ENCODE measurements at places on chromosomes 12 and 14.
A peak's percentile ranks its signal among the peaks of the same experiment; 100 is the strongest.

- DNase-seq = no peak
These were observed 334.4 kb downstream of the EMP1 start for GRCh38 chr12:13530966-13531365.

- DNase-seq = peak; percentile 14
These were observed 153.4 kb downstream of the FUT8 start for GRCh38 chr14:65565948-65566347.

GRCh38 chr12:128861226-128862016 is 8.1 kb downstream of the GLT1D1 start:
- DNase-seq = no peak

- peak; percentile 90 for DNase-seq
These were observed 47.2 kb downstream of the PTPRB start for GRCh38 chr12:70590051-70590450.

DNA sequence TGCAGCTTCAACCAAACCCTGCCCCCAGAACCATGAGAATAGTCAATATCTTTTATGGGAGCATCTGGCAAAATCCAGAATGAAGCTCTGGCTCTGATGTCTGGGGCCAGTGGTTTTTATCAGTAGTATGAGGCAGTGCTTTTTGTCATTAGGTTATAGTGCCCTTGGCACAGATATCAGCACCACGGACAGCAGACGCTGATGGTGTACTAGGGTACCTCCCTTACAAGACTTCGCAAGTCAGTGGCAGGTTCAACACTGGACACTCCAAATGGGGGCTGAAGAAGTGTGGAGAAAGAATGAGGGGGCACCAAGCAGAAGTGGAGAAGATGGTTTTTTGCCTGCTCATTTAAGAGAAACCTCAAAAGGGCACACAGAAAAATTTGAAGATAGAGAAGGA is 68.2 kb upstream of the E2F7 start:
- peak; percentile 76 for DNase-seq

- DNase-seq = no peak
These were observed 171.6 kb downstream of the APAF1 start for GRCh38 chr12:98816720-98817119.

DNA sequence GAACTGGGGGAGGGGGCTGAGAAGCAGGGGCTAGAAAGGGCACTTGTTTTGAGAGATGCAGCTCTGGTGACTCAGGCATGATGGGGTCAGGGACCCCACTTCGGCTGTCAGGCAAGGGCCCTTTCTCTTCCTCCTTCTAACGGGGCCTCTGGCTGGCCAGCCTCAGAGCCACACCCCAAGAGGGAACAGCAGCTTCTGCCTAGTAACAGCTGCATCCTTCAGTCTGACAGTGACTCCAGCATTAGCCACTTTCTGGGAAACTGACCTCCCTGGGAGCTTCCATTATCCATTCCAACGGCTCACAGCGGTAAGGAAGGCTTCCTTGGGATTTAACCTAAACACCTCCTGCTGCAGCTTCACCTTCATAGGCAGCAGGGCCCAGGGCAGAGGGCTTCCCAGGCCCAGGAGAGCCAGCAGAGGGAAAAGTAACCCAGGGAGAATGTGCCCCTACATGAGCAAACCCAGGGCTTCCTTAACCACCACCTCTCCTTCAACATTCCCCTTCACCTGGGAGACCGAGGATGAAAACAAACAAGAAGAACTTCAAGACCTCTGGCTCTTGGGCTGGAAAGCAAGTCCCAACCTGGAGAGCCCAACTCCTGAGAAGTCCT is 2.7 kb downstream of the NCKAP5L start:
- DNase-seq = peak; percentile 42

DNA sequence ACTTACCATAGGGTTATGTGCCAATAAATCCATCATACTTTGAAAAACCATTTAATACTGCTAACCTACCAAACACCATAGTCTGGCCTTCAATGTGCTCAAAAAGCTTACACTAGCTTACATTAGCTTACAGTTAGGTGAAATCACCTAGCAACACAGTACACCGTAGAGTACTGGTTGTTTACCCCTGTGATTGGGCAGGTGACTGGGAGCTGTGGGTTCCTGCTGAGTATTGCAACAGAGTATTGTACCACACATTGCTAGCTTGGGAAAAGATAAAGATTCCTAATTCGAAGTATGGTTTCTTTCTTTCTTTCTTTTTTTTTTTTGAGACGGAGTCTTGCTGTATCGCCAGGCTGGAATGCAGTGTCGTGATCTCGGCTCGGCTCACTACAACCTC is 5.6 kb downstream of the ATP5MC2 start:
- peak; percentile 31 for DNase-seq

DNA sequence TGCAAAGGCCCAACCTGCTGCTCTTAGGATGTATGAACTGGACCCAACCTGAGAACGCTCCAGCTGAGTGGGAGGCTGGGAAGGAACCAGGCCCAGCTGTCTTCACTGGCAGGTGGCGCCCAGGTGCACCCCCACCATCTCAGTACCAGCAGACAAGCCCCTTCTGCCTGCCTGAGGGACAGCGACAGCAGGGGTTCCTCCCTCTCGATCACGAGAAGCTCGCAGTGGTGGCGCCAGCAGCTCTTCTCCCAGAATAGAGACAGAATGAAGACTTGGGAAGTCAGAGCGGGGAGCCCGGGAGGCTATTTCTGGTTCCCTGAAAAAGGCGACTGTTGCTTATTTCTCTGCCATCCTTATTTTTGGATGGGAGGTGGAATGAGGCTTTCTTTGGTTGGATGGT is 46.5 kb downstream of the CHGA start:
- DNase-seq = no peak

DNA sequence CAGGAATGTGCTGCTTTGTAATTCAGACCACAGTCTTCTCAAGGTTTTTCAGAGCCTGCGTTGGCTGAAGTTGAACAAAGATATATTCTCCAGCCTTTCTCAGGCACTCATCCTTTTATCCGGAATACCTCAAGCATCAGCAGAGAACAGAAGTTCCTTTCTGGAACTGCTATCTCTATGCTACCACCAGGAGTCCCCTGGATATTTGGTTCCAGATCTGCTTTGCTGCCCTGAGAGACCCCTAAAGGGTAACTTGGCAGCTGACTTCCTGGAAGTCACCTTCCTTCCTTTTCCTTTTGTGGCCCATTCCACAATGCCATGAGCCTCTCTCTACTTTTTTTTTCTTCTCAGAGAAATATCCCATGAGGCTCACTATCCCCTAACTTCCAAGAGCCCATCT is 188.2 kb downstream of the PLCZ1 start:
- DNase-seq = no peak

DNA sequence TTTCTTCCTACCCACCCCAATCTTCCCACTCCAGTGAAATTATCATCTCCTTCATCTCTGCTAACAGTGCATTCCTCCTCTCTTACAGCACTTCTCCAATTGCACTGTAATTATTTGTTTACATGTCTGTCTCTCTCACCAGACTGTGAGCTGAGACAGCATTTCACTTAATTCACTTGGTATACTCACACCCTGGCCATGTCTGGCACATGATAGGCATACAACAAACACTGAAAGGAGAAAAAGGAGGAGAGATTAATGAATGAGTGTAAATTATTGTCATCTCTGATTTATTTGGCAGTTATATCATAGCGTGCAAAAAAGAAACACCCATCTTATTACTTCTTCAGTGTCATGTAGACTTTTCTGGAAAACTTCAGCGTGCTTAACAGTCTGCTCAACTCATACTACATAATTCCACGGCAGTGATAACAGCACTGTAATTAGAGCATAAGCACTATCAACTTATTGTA is 452.3 kb downstream of the ADAMTS20 start:
- no peak for DNase-seq

DNA sequence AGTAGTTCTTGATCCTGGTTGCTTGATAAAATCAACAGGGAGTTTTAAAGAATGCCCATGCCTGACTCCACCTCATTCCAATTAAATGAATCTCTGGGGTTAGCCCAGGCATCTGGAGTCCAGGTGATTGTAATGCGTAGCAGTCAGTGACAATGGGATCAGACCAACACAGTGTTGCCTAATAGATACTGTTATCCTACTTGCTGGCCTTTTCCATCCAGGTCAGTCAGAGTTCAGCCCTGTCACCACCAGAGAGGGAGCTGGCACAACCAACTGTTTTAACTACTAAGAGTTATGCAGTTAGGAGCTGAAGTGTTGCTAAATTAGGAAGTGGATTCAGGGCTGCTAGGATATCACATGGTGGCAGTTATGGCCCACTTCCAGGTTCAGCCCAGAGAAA is 107.1 kb downstream of the GPR135 start:
- peak; percentile 86 for DNase-seq

GRCh38 chr14:103391048-103391447 is 5.8 kb downstream of the MARK3 start:
- peak; percentile 89 for DNase-seq

DNA sequence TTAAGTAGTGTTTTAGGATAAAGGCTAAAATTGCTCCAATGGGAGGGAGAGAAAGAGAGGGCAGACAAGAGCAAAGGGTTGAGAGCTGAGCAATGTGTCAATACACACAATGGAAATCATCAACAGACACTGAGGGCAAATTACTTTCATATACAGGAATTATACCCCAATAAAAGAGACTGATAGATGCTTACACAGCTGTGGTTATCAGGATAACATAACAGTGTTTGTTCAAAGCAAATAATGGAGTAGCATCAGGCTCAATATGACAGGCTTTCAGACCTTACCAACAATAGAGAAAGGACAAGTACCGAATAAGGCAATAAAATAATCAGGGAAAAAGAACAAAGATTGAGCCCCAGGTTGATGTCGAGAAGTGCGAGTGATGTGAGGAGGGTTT is 53.4 kb upstream of the DIO2 start:
- no peak for DNase-seq

- DNase-seq = no peak
These were observed 25.6 kb upstream of the NFYB start for GRCh38 chr12:104163631-104164030.

GRCh38 chr14:65613131-65613650 is 200.7 kb downstream of the FUT8 start:
- DNase-seq = no peak

DNA sequence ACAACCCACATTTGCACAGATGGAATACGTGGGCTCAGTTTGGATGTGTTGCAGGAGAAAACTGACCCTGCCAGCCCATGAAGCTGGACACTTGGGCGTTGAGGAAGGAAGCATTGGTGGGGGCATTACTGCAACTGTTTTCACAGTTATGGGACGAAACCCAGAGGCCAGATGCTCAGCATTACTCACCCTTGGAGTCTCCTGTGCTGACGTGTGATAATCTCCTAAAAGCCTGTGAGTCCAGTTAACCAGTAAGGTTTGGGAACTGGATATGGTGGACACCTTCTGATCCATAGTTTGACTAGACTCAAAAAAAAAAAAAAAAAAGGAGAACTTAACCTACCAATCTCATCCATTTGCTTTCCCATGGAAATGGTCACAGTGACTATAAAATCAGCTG is 52.8 kb upstream of the EGLN3 start:
- DNase-seq = no peak

DNA sequence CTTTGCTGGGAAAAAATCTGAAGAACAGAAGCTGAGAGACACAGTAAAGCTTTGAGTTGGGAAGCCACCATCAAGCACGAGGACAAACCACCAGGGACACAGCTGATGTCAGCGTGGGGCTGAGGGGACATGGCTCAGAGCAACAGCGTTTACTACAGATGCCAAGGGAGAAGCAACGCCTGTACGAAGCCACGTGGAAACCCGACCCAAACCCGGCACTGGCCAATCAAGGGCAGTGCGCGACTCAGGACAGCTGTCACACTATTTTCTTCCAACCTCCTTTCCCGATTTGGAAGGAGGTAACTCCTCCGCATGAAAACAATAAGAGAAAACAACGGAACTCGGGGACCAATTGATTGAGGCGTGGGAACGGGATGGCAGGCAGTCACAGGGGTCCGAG is 20.2 kb upstream of the CHGA start:
- no peak for DNase-seq

GRCh38 chr12:56129206-56129941 is 1.3 kb downstream of the ESYT1 start:
- peak; percentile 59 for DNase-seq

- peak; percentile 72 for DNase-seq
These were observed 9.2 kb upstream of the INF2 start for GRCh38 chr14:104680056-104680805.

- DNase-seq = no peak
These were observed 1122.1 kb upstream of the SEL1L start for GRCh38 chr14:82655770-82656169.

- peak; percentile 33 for DNase-seq
These were observed 4.7 kb downstream of the FLRT2 start for GRCh38 chr14:85534458-85535293.

GRCh38 chr14:77580964-77581505 is 35.4 kb downstream of the SPTLC2 start:
- DNase-seq = peak; percentile 53

DNA sequence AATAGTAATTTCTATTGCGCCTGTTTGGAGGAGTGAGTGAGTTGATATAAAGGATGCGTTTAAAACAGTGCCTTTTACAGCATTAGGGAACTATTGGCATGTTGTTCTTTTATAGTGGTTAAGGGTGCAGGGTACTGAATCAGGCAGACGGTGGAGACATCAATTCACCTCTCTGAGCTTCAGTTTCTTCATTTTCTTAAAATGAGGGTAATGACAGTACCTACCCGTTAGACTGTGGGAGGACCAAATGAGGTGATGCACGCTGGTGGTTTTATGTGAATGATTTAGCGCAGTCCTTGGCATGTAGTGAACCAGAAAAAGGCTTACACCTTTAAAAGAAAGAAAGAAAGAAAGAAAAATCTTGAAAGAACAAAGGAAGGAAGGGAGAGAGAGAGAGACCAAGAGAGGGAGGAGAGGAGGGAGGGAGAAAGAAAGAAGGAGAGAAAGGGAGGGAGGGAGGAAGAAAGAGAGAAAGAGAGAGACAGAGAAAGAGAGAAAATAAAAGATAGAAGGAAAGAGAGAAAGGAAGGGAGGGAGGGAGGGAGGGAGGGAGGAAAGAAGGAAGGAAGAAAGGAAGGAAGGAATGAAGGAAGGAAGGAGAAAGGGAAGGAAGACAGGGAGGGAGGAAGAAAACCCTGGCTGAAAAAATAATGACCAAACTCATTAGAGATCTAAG is 22.2 kb upstream of the CCND2 start:
- DNase-seq = no peak

DNA sequence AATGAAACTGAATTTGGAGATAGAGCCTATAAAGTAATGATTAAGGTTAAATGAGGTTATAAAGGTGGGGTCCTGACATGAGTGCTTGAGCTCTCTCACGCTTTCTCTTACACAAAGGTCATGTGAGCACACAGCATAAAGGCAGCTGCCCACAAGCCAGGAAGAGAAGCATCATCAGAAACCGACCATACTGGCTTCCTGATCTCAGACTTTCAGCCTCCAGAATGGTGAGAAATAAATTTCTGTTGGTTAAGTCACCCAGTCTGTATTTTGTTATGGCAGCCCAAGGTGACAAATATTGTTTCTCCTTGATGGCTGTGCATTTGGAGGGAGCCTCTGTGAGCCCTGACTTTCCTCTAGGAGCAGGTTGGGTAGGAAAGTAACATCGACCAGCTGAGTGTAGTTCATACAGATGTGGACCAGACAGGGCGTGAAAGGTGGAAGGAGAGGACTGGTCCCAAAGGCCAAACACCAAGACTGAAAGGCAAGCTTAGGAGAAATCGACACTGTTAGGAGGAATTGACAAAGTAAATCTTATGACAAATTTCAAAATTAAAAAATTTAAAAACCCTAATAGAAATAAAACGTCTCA is 97.6 kb upstream of the SLC38A2 start:
- no peak for DNase-seq

Measured in fibroblast of pulmonary artery (primary cell).